ENCODE measurements at places on chromosomes 2 and 18. TPM values are rescaled to one million over a fixed set of nuclear protein-coding genes. Genes with fewer than 3 reads are reported as not detected.

The PRKAG3 gene
- total RNA-seq = not detected

DNA sequence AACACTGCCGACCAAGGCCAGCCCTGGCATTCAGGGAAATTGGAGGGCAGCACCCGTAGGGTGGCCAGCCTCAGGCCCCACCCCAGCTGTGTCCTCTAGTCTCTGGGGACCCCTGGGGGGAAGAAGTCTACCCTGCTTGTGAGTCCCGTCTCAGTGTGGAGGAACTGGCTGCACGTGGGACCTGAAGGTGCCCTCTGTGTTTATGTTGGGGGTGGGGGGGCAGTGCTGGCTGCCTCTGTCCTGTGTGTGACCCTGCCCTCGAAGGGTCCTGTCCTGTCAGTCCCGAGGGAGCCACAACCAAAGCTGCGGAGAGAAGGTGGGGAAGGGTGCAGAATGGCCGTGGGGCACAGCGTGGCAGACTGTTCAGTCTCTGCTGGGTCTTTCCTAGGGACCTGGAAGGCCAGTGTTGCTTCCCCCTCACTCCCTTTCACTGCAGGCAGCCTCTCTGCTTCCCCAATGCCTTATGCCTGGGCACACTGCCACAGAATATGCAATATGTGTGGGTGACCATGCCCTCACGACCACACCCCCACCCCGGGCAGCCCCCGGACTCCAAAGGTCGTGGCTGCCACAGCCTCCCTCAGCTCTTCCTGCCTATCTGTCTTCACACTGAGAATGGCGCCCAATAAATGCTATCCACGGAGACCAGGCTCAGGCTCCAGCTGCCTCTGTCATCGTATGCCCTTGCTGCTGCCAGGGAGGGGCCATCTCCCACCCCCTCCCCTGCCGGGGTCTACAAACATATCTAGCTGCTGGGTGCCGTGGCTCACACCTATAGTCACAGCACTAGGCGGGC is 33.3 kb upstream of the SLC35F6 start:
- no peak for DNase-seq

DNA sequence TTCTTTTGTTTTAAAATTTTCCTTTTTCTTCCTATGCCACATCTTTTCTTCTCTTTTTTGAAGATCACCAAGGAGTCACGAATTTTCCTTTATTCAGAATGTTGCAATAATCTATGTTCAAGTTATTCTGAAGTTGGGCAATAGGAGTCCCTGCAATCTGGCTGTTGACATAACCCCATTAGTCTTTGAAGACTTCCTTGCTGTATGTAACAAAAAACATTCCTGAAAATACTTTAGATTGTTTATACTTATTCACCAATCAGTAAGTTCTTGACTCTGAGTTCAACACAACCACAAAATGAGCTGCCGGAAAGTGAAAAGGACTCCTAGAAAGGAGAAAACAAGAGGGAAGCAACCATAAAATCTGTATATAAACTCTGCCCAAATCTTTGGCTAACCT is 62.8 kb downstream of the TMEM237 start:
- DNase-seq = no peak

- no peak for DNase-seq
These were observed 48.0 kb downstream of the ARHGAP15 start for GRCh38 chr2:143177096-143177786.

GRCh38 chr2:230254152-230254881 is 28.8 kb downstream of the SP140 start:
- no peak for DNase-seq

DNA sequence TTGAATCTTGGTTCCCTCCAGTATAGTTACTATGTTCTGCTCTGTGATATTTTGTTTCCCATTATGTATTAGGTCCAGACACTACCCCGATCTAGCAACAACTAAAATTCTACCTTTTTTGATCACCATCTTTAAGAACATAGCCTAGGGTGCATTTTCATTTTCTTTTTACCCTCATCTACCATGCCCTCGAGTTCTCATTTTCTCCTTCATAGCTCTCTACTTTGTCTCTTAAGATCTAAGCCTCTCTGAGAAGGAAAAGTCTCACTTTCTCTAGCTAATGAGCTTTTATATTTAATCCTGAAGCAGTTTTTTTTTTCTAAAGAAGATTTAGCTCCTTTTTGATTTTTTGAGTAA is 1089.4 kb upstream of the SLC39A10 start:
- DNase-seq = no peak

DNA sequence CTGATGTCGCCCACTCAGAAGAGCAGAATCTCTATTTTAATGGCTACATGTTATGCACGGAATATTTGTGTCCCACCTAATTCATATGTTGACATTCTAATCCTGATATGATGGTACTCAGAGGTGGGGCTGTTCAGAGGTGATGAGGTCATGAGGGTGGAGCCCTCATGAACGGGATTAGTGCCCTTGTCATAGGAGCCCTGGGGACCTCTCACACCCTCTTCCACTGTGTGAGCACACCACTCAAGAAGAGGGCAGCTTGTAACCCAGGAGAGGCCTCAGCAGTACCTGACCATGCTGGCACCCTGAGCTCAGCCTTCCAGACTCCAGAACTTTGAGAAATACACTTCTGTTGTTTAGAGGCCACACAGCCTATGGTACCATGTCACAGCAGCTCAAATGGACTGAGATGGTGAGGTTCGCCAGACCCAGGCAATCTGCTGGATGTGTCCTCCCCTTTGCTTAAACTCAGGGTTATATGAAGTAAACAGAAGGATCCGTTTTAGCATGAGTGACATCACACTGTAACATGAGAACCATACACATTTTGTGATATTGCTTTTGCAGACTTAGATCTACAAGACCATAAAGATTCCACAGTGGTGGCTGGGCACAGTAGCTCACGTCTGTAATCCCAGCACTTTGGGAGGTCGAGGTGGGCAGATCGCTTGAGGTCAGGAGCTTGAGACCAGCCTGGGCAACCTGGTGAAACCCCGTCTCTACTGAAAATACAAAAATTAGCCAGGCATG is 48.7 kb downstream of the ATOH8 start:
- no peak for DNase-seq
